ENCODE measurements at places on chromosomes 12 and 14.

- no peak for DNase-seq
Measured at GRCh38 chr14:53226553-53226952, 73.4 kb upstream of the DDHD1 start.

- DNase-seq: no peak
Measured at GRCh38 chr14:94144765-94145164, 15.4 kb upstream of the IFI27L2 start.

DNA sequence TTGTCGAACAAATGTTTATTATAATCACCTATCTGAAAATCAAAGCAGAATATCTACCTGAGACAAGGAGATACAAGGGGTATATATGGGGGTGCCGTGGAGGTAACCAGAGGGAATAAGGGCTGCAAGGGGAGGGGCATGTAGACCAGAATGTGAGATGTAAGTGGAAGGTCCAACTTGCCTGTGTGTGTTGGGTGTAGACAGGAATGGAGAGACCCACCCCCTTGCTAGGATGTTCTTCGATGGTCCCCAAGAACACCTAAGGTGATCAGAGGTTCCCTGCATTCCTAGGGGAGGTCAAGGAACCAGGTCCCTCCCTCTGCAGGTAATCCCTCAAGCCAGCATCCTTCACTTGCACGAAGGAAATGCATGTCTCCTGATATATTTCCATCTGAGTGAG is 167.9 kb downstream of the DICER1 start:
- no peak for DNase-seq

DNA sequence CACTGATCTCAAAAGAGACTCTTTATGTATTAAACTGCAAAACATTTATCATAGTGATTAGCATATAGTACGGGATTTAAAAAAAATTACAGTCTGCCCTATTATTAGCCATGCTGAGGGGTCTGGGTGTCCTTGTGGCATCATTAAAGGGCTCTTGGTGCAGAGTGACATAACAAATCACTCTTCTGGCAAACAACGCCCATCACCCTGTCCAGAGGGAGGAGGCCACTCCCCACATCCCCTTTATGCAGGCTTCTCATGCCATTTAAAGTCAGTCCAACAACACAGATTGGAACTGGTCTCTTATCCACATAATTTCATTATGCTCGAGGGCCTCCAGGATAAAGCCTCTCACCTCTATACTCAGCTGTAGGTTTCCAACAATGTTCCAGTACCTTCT is 51.1 kb downstream of the TMTC1 start:
- no peak for DNase-seq

DNA sequence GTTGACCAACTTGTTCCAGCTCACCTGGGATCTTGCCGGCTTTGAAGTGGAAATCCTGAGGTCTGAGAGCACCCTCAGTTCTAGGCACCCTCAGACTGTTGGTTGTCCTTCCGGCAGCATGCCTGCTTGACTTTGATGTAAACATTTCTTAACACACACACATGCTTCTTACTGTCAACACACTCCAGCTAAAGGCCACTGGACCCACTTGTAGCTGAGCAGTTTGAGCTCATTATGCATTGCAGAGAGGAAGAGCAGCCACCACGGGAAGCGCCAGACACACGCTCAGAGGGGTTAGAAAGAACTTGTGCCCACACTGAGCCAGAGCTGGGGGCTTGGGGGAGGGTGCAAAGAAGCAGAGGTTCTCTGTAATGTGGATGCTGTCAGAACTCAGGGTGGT is 55.8 kb downstream of the TNFAIP2 start:
- DNase-seq: no peak

DNA sequence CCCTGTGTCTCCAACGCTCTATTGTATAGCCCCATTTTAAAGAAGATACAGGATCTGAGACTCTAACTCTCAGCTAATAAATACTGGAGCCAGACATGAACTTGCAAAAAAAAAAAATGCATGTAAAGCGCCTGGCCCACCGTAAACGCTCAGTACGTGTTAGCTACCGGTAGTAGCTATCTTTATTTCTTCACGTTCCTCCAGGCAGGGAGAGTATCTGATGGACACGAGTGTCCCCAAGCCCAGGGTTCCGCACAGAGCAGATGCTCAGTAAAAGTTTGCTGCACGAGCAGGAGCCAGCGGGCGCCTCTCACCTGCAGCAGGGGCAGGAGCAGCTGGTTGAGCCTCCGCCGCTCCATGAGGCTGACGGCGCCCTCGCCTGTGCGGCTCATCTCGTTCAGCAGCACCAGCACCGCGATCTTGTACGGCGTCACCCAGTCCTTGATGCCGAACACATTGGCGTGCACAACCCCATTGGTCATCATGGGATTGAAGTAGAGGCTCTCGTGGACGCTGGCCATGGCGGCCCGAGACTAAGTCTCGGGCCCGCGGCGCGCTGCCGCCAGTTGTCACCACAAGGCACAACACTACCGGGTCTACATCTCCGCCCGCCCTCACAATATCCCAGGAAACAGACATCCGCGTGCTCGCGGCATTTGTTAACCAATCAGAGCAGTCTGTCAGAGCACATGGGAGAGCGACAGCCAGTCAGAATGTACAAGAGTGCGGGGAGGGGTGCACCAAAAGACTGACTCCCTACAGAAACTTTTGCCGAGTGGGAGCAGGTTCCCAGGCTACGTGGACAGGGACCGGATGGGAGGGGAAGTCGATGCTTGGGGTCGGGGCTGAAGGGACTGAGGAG is at the start of gene ANAPC5:
Gene ANAPC5 (minus strand): TSS at position 592 of the 862 bp plus-strand sequence. CDS start 71 bp downstream, at position 521.
- DNase-seq: peak; percentile 82

GRCh38 chr12:64120568-64120967 is 101.5 kb downstream of the KICS2 start:
- no peak for DNase-seq

DNA sequence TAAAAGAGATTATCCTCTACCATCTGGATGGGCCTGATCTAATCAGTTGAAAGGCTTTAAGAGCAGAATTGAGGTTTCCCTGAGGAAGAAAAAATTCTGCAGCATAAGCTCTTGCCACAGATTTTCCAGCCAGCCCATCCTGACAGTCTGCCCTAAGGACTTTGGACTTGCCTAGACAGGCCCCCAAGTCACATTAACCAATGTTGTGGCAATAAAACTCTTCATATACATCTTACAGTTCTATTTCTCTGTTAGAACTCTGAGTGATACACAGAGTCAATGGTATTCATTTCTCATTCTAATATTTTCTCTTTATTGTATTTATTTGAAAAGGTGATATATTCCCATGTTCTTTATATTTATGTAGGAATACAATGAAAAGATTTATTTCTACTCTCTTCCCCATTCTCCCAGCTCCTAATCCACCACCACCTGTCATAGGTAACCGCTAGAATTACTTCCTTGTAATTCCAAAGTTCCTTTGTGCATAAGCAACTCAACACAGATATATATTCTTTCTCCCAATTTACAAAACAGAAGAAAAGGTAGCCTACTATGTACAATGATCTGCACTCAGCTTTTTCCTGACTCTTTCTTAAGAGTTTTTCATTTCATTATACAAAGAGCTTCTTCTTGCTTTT is 182.1 kb downstream of the CAPZA3 start:
- DNase-seq: no peak

- DNase-seq: no peak
Measured at GRCh38 chr14:96949594-96949993, 152.4 kb downstream of the VRK1 start.

GRCh38 chr14:63833728-63834127 is 19.1 kb upstream of the SYNE2 start:
- DNase-seq: no peak

DNA sequence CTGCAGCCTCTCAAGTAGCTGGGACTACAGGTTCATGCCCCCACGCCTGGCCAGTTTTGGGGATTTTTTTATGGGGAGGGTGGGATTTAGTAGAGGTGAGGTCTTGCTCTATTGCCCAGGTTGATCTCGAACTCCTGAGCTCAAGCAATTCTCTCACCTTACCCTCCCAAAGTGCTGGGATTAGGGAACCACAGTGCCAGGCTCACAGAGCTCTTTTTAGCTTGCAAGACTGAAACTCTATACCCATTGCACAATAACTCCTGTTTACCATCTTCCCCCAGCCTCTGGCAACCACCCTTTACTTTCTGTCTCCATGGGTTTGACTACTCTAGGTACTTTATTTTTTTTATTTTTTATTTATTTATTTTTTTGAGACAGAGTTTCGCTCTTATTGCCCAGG is 25.7 kb upstream of the CDK17 start:
- DNase-seq: no peak

- DNase-seq: no peak
Measured at GRCh38 chr14:52397844-52398243, 83.7 kb downstream of the PTGER2 start.

- DNase-seq: no peak
Measured at GRCh38 chr12:124680863-124681778, 113.7 kb upstream of the NCOR2 start.

DNA sequence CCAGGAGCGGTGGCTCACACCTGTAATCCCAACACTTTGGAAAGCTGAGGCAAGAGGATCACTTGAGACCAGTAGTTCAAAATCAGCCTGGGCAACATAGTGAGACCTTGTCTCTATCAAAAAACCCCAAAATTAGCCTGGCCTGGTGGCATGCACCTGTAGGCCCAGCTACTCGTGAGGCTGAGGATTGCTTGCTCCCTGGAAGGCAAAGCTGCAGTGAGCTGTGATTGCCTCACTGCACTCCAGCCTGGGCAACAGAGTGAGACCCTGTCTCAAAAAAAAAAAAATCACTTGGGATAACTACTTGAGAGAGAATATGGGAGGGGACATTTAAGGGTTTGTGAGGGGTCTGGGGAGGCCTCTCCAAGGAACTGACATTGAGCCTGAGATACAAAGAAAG is 109.0 kb downstream of the GPATCH2L start:
- no peak for DNase-seq

GRCh38 chr14:85279407-85279806 is 250.5 kb upstream of the FLRT2 start:
- no peak for DNase-seq

- no peak for DNase-seq
Measured at GRCh38 chr12:13536219-13536910, 339.8 kb downstream of the EMP1 start.

DNA sequence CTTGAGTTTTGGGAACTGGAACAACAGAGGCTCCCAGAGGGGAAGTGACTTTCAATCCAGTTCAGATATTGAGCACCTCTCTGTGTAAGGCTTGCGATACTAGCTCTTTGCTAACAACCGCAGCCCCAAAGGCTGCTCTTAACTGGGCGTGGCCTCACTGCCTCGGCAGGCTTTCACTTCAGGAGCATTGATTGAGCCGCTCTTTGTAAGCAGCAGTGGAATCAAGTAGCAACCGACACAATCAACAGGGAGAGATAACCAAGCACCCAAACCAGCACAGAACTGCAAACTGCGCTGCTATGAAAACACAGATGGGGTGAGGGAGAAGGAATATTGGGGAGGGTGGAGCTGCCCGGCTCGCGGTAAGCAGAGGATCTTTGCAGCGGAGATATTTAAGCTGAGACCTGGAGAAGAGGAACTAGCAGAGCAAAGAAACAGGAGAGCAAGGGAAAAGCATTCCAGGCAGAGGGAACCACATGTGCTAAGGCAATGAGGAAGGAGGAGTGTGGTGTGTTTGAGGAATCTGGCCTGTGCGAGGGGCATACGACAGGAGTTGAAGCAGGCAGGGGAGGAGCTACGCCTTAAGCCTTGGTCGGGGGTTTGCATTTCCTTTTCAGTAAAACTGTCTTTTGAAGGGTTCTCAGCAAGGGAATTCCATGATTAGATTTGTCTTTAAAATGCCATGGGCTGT is 17.3 kb upstream of the YY1 start:
- peak; percentile 58 for DNase-seq

GRCh38 chr14:85402569-85403162 is 127.3 kb upstream of the FLRT2 start:
- no peak for DNase-seq

DNA sequence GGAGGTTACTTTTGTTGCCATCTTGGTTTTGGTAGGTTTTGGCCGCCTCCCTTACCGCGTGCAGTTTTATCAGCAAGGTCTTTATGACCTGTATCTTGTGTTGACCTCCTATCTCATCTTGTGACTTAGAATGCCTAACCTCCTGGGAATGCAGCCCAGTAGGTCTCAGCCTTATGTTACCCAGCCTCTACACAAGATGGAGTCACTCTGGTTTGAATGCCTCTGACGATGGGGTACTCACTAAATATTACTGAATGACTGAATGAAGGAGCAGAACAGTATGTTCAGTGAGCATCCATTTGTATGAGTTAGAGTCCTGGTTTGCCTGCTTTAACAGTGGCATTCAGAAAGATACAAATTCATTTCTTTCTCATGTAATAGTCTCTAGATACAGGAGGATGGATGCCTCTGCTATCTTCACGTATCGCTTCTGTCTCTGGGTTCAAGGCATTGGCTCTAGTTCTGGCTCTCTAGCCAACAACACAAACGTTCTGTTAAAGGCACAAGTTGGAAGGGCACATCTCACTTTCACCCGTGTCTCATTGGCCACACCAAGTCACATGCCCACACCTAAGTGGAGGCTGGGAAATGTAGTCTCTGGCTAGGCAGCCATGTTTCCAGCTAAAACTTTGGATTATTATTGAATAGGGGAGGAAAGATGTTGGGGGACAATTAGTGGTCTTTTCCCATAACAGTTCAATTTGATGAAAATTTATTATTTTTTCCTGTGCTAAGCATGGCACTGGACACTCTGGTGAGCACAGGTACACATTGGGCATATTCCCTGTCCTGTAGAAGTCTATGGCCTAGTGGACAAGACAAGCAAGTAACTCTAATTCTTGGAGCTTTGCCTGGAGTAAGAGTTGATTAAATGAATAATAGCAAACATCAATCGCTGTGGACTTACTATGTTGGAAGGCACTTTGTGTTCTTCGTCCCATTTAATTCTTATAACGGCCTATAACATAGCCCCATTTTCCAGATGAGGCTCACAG is 75.2 kb upstream of the RPH3A start:
- DNase-seq: no peak

- no peak for DNase-seq
Measured at GRCh38 chr14:101635749-101636560, 74.7 kb downstream of the DIO3 start.

GRCh38 chr12:9114946-9115345 is 773 bp downstream of the A2M start:
- DNase-seq: no peak
